Effector CD4-positive, alpha-beta T cell (primary cell): ENCODE measurements at places on chromosomes 13 and 19.

DNA sequence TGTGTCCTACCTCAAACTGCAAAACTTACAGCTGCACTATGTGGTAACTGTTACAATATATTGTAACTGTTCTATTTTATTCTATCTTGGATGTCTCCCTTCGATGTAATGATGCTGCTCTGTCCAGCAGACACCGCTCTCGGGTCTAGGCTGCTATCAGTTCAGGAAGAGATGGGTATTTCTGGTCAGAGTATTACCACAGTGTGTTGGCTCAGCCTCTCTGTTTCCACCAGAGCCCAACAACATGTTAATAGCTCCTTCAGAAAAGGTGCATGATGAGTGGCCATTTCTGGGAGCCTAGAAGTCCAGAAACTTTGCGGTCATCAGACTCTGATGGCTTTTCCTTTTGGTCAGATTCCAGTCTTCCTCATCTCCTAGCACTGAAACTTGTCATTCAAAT lies 35.9 kb upstream of the IGFL1 start:
- DNase-seq, result no peak

DNA sequence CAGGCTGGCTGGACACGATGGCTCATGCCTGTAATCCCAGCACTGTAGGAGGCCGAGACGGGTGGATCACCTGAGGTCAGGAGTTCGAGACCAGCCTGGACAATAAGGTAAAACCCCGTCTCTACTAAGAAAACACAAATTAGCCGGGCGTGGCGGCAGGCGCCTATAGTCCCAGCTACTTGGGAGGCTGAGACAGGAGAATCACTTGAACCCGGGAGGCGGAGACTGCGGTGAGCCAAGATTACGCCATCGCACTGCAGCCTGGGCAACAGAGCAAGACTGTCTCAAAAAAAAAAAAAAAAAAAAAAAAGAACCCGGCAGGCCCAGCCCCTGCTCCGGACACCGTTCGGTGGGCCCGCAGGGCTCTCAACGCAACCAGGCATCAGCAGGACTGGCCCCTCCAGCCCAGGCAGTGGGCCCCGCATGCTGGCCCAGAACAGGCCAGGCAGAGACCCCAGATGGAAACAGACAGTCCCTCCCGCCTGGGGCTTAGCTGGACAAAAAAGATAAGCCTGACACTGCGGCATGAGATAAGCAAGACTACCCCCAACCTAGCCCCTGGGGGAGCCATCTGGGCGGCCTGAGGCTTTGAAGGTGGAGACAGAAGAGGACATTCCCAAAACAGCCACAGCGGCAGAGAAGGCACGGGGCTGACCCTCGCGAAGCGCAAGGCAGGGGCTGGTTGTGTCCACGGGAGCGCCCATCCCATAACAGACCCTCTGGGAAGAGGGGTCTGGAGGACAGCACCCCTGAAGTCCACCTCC lies 11.6 kb downstream of the REXO1 start:
- DNase-seq, result no peak

GRCh38 chr19:10848230-10848856 lies at the start of gene C19orf38:
Gene C19orf38, plus strand, starts transcription at chr19:10848415. Its CDS starts 94 bp downstream, at chr19:10848509.
- no peak for DNase-seq

DNA sequence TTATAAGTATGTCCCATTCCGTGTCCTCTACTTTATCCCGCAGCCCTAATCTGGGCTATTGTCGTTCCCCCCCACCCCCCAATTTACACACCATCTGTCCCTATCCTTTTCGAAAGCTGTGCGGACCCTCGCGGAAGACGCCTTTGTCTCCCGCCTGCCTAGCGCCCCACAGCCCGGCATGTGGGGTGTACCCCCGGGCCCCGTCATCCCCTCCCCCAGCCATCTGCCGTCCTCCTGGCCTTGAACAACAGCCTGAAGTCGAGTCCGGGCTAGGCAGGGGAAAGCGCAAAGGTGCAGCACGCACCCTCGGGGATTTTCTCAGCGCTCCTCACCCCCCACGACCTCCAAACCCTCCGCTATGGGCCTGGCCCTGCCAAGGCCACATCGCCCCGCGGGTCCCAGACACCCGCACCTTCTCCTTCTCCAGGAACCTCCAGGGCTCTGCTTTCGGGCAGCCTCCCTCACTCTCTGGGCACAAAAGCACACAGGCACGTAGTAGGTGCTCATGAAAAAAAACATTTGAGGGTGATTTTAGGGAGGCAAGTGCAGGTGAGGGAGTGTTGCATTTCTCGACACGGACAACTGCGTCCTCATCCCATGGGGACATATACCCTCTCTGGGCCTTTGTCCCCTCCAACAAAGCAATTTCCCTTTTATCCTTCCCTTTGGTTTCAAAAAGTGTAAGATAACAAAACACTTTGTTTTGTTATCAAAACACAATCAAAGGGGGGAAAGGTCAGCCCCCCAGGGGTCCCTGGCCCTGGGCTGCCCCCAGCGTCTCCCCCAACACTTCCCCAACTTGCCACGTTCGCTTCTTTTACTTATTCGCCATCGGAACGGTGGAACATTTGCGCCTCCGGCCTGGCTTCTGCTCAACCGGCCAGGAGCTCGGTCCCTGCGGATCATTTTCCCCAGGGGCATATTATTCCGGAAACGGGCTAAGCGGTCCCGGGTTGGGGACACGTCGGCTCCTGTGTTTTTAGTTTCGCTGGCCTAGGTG lies 16.4 kb downstream of the CCDC124 start:
- DNase-seq, result no peak

GRCh38 chr13:99320693-99321481 lies 13.7 kb upstream of the GPR183 start:
- DNase-seq, result peak; percentile 43

DNA sequence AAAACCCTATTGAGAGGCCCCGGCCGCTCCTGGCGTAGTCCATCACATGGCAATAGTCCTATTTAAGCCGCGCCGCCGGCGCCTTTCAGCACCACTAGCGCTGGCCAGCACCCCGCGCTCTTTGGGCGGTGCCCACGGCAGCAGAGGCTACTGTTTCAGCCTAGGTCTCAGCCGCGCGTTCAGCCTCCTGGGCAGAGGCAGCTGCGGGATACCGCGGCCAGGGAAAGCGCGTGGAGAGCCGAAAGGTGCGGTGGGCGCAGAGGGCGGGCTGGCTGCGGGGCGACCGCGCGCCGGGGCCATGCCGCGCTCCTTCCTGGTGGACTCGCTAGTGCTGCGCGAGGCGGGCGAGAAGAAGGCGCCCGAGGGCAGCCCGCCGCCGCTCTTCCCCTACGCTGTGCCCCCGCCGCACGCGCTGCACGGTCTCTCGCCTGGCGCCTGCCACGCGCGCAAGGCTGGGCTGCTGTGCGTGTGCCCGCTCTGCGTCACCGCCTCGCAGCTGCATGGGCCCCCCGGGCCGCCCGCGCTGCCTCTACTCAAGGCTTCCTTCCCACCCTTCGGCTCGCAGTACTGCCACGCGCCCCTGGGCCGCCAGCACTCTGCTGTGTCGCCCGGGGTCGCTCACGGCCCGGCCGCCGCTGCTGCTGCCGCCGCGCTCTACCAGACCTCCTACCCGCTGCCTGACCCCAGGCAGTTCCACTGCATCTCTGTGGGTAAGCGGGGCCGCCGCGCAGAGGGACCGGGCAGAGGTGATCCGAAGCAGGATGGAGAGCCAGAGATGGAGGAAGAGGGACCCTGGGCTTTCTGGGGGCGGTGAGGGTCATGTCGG lies at the start of gene GSX1:
GSX1 (plus strand) TSS at position 91 of the 826 bp plus-strand sequence; CDS start at position 299, 208 bp downstream.
- peak; percentile 7 for DNase-seq

- no peak for DNase-seq
Observed at GRCh38 chr19:685454-685931, 9.3 kb downstream of the FSTL3 start.

DNA sequence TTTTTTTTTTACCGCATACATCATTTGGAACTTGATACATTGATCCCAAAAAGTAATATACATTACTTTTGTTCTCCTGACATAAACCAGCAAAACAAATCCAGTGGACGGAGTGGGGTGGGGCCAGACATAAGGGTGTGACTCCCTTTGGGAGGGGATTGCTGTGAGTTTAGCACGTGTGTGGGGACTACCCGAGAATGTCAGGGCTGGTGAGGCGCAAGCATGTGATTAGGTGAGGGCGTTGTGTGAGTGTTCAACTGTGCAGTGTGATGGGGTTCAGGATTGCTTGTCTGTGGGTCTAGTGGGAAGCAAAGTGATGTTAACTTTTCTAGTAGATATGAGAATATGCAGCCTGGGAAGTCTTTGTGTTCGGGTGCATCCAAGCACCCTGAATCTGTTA lies 468.0 kb downstream of the TSHZ3 start:
- no peak for DNase-seq

DNA sequence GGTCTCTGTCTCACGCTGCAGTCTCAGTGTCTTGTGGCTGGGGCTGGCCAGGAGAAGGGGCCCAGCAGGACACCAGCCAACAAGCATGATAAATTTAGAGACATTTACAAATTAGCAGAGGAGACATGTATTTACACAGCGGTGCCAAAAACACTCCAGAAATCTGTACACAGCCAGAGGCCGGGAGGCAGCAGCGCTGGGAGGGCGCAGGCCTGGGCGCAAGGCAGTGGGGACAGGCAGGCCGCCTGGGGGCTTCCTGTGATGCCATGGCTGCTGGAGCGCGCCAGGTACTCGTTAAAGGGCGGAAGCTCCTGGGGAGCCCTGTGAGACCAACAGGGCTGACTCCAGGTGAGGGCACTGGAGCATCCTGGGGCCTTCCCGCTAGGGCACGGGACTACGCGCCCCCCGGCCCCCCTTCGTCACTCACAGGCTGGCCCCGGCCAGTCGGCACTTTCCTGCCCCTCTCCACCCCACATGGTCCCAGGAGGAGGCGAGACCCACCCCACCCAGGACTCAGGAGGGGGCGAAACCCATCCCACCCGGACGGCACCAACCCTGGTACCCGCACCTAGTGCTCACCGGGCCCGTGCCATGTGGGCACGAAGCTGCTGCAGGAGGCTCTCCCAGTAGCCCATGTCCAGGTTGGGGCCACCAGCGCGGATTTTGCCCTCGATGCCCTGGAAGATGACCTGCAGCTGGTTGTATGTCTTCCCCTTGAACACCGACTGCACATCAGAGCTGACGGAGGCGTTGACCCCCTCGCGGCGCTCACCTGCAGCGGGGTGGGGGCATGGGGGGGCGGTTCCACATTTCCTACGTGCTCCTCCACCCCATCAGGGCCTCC lies 7.4 kb upstream of the TBXA2R start:
- DNase-seq, result no peak

DNA sequence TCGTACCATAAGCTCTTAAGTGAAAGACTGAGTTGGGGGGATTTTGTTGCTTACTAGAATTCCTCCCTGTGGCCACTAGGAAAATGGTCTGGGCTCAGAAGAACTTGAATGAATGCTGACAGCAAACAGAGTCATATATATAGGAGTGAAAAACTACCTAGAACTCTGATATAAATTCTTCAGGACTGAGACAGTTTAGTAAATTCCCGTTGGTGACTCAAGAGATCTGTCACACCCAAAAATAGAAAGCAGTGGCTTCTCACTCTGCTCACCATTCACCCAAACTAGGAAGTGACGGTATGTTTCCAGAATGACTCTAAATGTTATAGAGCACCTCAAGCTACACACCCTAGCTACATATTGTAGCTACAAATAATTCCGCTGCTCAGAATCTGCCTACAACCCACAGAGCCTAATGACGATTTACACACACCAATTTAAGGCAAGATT lies 116.2 kb downstream of the TBC1D4 start:
- no peak for DNase-seq

DNA sequence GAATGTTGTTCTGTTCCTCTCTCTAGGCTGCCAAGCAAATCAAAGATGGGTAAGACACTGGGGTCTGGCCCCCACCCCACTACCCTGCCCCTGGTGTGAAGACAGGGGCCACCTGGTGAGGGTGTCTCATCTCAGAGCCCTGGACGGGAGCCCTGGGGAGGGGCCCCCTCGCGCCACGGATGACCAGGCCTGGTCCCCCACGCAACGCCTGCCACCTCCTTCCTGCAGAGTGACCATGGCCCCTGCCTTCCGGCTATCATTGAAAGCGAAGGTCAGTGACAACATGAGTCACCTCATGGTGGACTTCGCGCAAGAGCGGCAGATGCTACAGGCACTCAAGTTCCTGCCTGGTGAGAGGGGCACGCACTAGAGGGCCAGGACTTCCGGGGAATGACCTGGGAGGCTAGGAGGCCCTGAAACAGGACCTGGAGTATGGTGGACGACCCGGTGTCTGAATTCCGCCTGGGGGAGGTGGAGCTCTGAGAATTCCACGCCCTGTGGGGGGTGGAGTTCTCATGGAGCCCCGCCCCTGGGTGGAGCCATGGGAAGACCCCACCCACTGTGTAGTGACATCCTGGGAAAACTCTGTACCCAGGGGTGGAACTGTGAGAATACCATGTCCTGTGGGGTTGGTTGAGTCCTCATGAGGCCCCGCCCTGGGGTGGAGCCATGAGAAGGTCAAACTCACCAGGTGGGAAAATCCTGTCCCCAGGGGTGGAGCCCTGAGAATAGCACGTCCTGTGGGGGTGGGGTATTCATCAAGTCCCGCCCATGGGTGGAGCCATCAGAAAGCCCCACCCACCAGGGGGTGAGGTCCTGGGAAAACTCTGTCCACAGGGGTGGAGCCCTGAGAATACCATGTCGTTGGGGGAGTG lies 6.1 kb downstream of the FSD1 start:
- DNase-seq, result no peak

DNA sequence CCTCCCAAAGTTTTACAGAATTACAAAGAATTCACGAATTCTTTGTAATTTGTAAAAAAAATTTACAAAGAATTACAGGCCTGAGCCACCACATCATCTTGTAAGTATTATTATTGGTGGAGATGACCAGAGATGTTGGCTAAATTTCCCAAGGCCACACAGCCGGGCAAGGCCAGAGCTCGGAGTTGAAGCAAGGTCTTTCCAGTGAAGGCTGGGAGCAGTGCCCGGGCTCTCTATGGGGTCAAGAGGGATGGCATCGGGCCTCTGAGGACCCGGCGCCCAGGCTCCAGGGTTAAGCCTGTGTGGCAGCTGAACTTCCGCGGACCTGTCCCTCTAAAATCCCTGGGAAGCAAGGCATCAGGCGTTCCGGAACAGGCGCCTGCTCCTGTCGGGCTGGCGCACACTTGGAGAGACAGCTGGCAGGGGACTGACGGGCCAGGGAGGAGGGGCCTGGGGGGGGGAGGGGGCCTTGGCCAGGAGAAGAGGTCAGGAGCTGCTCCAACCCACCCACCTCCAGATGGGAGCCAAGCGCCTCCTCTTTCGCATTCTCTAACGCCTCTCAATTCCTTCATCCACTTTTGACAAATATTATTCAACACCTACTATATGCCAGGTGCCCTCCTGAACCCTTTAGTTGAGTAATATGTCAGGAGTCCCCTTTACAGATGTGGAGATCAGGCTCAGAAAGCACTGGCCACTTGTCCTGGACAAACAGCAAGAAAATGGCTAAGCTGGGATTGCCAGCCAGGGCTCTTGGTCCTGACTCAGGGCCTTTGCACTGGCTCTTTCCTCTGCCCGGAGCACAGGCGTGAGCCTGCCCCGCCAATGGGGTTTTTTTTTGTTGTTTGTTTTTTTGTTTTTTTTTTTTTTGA lies 36.8 kb upstream of the SEMA6B start:
- DNase-seq, result no peak

- DNase-seq, result no peak
Observed at GRCh38 chr13:67125681-67126080, 104.5 kb downstream of the PCDH9 start.
